Mesenchymal stem cell (in vitro differentiated cells and primary cell): ENCODE measurements at places on chromosomes 5 and 9.

DNA sequence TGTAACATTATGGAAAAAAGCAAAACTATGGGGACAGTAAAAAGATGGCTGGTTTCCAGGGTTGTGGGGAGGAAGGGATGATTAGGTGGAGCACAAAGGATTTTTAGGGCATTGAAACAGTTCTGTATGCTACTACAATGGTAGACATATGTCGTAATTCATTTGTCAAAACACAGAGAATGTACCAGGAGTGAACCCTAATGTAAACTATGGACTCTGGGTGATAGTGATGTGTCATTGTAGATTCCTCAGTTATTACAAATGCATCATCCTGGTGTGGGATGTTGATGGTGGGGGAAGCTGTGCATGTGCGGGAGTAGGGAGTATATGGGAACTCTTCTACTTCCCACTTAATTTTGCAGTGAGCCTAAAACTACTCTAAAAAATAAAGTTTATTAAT lies 135.0 kb upstream of the GABRP start:
- DNase-seq, result peak; percentile 49

DNA sequence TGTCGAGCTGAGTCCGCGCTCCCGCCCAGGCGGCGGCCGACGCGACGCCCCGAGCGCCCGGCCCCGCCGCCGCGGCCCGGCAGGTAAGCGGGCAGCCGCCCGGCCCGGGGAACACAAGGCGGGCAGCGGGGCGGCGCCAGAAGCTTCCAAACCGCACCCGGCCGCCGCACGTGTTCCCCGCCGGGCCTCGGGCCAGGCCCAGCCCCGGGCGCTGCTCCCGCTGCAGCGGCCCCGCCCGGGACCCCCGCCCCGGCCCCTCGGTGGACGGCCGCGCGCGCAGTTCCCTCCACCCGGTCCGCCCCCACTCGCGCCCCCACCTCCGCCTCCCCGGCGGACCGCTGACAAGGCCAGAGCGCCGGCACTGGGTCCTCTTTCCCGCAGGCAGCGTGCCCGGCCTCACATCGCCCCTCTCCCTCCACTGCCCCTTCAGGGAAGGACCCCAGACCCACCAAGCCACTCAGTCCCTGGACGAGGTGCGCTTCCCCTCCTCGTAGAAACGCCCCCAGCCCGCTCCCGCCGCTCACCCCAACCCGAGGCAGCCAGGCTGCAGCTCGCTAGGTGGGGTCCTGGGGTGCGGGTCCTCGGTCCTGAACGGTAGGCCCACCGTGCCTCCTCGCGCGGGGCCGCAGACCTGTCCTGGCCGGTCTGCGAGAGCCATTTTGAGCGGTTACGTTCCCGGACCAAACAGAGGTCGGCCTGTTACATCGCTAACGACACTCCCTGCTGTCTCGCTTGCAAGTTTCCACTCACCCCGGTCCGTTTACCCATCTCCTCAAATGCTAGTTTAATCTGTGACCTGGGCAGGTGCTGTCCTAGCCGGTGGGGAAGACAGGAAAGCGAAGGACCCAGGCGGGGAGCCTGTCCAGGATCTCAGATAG lies 475 bp downstream of the WDR5 start:
- DNase-seq, result peak; percentile 37

DNA sequence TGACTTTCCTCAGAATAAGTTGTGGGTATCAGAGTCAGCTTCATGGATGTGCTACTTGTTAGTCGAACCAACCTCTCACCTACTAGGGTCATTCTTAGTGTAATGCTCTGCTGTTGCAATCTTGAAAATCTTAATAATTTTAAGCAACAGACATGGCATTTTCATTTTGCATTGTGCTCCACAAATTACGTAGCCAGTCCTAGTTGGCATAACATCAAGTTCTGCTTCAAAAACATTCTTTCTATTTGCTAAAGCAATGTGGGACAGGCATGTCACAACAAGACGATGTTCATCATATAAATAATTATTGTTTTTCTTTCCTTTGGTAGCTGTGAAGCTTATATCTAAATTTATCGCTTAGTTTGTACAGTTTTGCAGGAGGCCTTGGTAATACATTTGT lies 39.3 kb upstream of the CDH12 start:
- no peak for DNase-seq

DNA sequence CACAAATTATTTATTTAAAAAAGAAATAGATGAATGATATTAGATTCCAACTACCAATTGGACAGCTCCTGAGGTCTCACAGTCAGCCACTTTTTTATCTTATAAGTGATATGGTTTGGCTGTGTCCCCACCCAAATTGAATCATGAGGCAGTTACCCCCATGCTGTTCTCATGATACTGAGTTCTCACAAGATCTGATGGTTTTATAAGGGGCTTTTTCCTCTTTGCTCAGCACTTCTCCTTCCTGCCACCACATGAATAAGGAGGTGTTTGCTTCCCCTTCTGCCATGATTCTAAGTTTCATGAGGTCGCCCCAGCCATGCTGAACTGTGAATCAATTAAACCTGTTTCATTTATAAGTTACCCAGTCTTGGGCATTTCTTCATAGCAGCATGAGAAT lies 12.9 kb downstream of the NLN start:
- no peak for DNase-seq

DNA sequence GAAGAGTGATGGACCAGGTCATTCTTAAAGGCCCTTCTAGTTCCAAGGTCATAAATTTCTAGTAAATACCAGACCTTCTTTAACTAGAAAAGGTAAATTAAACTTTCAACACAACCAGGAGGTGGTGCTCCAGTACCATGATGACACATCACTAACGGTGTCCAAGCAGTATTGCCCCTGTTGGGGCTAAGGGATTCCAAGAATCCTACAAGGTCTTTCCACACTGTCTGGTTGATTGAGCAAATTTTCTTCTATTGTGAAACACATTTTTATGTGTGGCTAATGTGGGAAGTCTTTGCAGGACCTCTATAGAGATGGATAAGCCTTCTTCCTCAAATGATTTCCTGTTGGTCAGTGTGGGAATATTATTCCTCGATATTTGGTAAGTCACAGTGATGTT lies 459.6 kb upstream of the PAPPA start:
- peak; percentile 97 for DNase-seq

DNA sequence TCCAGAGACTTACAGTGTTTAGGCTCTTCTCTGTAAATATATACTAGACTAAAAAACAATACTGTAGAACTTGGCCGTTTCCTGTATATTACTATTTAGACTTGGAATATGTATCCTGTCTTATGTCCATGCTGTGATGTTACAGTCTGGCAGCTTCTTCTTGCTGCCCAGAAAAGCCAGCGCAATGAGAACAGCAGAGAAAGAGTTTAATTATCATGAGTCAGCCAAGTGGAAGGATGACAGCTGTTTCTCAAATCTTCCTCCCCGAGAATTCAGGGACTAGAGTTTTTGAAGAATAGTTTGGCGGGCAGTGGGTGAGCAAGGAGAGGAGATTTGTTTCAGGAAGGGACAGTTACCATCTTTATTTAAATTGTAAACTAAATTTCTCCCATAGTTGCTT lies 37.5 kb downstream of the NAA35 start:
- DNase-seq, result peak; percentile 8
